Activated CD4-positive, alpha-beta T cell treated with anti-CD3 and anti-CD28 coated beads, Interleukin-2, Interleukin-4, amounts not matched to agents 100 ng/mL and 50 ng/mL, durations not matched to agents 16 hours and 8 hours (primary cell): ENCODE measurements at places on chromosomes 2 and 18.

DNA sequence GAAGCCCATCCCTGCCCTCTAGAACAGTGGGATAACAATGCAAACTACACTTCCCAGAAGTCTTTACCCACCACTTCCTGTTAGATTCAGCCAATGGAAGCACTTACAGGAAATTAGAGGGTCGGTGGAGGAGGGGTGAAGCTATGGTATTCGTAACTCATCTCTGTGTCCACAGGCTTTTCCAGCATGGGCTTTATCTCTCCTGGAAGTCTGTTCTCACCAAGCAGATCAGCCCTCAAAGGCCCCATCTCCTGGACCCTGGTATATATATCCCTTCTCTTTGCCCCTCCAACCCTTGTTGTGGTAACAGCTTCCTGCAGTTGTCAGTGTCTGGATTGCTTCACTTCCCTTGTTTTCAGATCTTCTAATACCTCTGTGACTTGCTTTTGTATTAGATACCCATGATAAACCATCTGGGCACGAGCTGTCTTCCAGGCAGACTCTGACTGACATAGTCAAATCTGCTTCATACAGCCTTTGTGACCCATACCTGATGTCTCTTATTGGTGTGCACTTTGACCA is 475.0 kb upstream of the POU3F3 start:
- no peak for DNase-seq

- no peak for DNase-seq
Measured at GRCh38 chr18:63145166-63145850, 174.3 kb downstream of the BCL2 start.

GRCh38 chr2:10009811-10010781 is 33.3 kb upstream of the KLF11 start:
- DNase-seq, result no peak

DNA sequence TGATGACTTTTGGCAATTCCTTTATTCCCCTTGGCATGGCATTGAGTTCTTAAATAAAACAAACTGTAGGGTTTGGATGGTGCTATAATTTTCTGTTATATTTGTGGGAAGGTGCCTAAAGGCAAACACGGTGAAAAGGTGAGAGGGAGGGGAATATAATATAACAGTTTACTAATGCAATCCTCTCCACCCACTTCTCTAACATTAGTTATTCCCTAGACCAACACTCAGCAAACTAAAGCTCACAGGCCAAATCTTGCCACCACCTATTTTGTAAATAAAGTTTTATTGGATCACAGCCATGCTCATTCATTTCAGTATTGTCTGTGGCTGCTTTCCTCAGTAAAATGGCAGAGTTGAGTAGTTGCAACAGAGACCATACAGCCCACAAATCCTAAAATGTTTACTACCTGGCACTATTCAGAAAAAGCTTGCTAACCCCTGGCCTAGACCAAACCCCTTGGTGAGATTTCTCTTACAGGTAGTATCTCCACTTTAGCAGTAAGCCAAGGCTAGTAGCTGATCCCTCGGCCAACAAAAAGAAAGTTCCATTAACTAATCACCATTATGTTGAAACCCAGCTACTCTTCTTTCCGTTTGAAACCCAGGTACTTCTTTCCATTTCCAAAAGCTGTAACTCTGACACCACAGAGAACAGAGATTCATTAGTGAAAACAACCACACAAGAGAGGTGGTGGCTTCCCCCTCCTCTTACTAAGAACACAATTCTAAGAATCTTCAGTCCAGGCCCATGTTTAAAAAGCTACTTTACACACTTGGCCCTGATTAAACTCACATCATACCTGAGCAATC is 136.1 kb upstream of the CHAC2 start:
- DNase-seq, result peak; percentile 13

- no peak for DNase-seq
Measured at GRCh38 chr2:176093145-176093897, 800 bp downstream of the HOXD13 start.

GRCh38 chr2:219261024-219261855 is 7.5 kb upstream of the TUBA4A start:
- DNase-seq, result no peak

GRCh38 chr2:7661502-7661901 is 744.3 kb downstream of the RNF144A start:
- no peak for DNase-seq

GRCh38 chr2:43225788-43226557 is 433 bp downstream of the ZFP36L2 start:
- peak; percentile 70 for DNase-seq
